ENCODE measurements at places on chromosomes 1 and 21. TPM values are rescaled to one million over a fixed set of nuclear protein-coding genes. Genes with fewer than 3 reads are reported as not detected.

The FCMR gene
- total RNA-seq, result not detected

DNA sequence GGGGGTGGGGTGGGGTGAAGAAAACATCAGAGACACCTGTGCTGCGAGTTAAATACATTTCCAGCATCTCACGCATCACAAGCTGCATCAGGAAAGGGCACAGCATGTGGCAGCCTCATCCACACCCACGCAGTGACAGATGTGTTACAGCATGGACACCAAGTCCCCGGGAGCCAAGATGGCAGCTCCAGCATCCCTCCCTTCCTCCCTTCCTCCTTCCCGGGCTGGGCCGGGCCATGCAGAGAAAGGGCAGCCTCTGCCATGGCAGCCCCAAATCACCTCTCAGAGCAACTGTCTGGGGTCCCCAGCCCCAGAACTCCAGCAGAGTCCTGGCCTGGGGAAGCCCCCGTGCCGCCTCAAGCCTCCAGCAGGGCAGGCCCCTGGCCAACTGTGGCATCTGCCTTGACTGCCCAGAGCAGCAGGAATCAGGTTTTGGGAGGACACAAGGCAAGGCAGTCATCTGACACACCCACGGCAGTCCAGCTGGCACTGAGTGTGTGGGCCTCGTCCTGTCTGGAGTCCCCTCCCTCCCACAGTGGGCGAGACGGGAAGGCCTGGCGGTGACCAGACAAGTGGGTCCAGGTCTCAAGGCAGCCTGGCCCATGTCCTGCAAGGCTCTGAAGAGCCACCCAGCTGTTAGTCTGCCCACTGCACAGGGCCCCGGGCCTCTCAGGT lies 6.2 kb downstream of the SMIM1 start:
- peak; percentile 42 for DNase-seq

DNA sequence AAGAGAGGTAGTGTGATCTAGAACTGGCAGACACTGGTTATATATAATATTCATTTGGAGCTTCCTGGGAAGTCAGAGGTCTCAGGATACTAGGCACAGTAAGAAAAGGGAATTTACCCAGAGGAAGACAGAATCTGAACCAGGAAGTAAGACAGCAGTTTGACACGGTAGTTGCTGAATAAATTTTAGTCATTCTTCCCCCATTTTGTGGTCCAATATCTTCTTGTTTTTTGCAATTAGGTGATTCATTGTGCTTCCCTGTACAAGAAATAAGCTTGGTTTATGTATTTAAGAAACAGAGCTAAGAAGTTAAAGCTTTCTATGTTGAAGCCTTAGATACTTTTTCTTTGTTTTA lies 1.3 kb downstream of the TMEM167B start:
- DNase-seq, result no peak

DNA sequence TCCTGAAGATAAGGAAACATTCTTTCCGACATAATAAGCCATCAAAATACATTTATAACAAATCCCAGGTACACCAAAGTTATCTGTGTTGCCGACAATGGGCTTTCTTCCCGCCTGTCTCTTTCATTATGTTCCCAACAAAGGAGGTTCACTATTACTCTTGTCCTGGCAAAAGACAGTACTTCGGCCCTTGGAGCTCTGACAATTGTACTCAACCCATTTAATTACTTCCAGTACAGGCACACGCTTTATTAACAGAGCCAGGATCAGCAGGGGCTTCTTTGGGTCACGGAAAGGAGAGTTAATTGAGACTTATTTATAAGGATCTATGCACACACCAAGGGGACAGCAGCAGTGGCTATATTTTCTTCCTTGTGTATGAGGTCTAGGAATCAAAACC lies 46.6 kb upstream of the DUSP10 start:
- DNase-seq, result no peak

GRCh38 chr1:107687849-107688753 lies 276.9 kb downstream of the VAV3 start:
- no peak for DNase-seq

- DNase-seq, result no peak
Observed at GRCh38 chr1:70318191-70318590, 36.3 kb downstream of the ANKRD13C start.

DNA sequence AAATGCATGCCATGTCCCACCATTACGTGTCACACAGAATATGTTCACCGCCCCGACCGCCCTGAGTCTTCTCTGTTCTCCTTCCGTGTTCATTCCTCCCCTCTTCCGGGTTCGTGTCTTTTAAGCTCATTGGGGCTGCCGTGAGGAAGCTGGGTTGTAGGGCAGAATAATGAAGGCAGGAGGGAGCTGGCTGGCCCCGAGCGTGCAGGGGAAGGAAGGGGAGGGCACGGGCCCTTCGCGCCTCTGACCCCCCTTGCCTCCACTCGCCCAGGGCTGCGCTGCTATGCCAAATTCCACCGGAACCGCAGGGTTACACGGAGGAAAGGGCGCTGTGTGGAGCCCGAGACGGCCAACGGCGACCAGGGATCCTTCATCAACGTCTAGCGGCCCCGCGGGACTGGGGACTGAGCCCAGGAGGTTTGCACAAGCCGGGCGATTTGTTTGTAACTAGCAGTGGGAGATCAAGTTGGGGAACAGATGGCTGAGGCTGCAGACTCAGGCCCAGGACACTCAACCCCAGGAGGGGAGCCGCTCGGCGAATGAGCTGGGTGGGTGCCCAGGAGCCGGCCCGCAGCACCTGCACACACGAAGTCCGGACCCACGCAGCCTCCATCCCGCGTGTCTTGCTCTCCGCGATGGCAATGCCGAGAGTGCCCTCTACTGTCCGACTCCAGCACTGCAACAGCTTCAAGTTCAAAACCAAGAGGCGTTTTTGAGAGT lies 16.5 kb upstream of the AGTRAP start:
- peak; percentile 88 for DNase-seq

- no peak for DNase-seq
Observed at GRCh38 chr1:40840526-40841323, 21.4 kb downstream of the CITED4 start.

- no peak for DNase-seq
Observed at GRCh38 chr1:65979136-65980044, 186.7 kb downstream of the PDE4B start.

The SLC45A1 gene
- 0.52 TPM for total RNA-seq

Measured in endodermal cell (in vitro differentiated cells).